LHCN-M2 (cell line): ENCODE measurements at places on chromosomes 1 and 21. TPM values are rescaled to one million over a fixed set of nuclear protein-coding genes. Genes with fewer than 3 reads are reported as not detected.
A peak's percentile ranks its signal among the peaks of the same experiment; 100 is the strongest.

DNA sequence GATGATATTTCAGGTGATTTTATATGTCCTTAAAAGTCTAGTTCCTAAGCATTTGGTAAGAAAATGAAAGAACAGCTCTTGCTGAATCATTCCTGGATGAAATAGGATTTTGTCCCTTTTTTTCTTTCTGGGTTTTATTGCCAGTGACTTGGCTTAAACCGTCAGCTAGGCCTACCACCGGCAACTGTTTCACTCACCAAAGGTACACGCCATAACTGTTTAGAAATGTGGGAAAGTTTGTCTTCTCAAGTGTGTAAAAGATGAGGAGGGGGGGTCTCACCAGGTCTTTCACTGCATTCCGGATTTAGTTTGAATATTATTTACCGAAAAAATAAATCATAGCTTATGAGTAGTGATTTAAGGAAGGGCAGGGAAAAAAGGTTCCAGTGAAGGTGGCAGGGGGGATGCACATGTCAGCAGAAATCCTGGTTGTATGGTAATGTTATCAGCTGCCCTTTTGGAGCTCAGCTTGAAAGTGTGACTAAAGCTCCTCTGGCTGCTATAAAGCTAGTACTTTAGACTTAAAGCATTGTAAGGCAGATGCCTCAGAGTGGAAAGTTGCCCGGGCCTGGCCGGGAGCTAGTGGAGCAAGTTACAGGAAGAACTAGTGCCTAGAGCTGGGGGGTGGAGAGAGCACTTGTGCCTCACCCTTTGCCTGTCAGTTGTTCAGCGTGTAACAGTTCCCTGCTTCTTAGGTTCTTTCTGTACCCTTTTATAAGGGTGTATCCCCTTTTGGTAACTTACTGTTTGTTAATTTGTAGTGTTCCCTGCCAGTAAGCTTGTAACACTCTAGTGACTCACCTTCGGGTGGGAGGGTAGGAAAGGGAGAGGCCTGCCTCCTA is 3.1 kb downstream of the ATP1A1 start:
- DNase-seq: peak; percentile 85

The GPR25 gene
- not detected in 2 replicates for total RNA-seq

DNA sequence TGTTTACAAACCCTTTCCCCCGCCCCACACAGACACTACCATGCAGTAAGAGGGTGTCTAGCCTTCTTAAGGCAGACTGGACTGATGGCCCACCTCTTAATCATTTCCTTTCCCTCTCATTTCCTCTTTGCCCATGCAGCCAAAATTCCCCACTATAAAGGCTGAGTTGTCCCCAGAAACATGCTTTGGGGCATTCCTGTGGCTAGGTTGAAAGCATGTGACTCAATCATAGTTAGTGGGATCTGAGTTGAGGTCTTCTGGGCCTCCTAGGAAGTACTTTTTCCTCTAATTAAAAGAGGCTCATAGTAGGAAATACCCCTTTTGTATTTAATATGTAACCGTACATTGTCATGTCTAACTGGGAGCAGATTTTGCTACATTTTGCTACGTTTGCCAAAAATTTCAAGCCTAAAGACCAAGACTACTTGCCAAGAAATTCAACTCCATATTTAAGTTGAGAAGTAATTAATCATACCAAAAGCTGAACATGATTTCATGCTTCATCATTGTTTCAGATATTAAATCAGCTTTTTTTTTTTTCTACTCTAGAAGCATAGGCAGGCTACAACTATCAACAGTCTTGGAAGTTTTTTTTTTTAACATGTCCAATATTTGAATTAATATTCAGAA is 174.7 kb downstream of the ADGRL4 start:
- DNase-seq: peak; percentile 97

The ATP1A2 gene
- 1.3 and 1.4 TPM in 2 replicates for total RNA-seq

The USH2A gene
- total RNA-seq: under 0.01 TPM in 2 replicates

GRCh38 chr1:49765034-49765433 is 258.7 kb downstream of the AGBL4 start:
- DNase-seq: no peak
